Activated CD4-positive, alpha-beta T cell treated with anti-CD3 and anti-CD28 coated beads for 1 hour (primary cell): ENCODE measurements at places on chromosomes 4 and X.
A peak's percentile ranks its signal among the peaks of the same experiment; 100 is the strongest.

DNA sequence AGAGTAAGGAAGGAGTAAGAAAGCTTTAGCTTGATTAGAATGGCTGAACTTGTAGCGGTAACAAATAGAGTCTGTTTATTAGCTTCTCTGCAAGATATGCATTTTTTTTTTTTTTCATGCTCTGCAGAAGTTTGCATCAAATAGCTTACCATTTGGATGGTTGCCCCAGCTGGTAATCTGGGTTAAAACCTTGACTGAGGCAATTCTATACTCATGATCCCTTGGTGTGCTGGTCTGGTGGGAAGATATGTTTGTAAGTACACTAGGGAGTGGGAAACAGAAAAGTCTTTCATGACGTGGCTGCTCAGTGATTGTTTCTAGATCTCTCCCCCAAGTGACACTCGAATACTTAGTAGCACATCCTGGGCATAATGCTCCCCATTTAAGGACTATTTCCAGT, 32.1 kb downstream of the SEPTIN11 start:
- DNase-seq = no peak

- no peak for DNase-seq
Observed at GRCh38 chr4:20283039-20283438, 31.3 kb downstream of the SLIT2 start.

DNA sequence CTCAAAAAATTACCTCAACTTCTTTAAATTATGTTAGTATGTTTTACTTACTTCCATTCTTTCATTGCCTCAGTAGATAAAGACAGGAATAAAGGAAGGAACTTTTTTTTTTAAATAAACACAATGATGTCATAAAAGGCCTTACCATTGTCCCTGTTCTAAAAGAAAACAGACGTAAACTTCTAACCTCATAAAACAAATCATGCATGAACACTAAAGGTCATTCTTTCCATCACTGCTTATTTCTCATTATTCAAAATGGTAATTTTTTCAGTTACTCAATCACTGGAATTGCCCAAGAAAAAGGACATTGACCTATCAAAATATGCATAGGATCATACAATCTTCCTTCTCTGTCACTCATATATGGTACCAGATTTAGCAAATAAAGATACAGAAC, 32.2 kb upstream of the ARMCX2 start:
- DNase-seq = no peak

- DNase-seq = no peak
Observed at GRCh38 chr4:164955107-164955805, 22.2 kb downstream of the TRIM61 start.

DNA sequence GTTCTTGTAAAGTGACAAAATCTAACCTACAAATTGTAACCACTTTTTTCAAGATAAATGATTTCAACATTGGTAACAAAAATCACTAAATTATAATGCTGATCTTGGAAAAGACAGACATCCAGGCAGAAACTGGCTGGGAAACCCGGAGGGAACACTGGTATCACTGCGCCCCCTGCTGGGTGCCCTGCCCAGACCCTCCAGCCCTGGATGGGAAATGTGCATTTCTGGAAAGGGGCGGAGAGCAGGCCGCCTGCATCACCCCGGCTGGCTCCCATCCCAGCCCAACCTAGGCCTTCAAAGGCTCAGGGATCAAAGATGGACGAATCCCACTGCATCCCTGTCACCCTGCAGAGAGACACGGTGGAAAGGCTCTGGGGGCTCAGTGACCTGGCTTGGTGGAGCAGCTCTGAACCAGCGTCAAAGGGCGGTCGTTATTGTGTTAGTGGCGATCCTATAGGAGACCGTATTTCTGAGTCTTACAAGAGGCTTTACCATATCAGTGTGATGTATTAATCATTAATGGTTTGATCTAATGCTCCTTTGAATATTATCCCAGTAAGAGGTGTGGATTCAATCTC, 37.3 kb downstream of the ACOX3 start:
- peak; percentile 16 for DNase-seq

- DNase-seq = no peak
Observed at GRCh38 chrX:53262918-53263394, 18.4 kb downstream of the IQSEC2 start.
